ENCODE measurements at places on chromosomes 11 and 22. TPM values are rescaled to one million over a fixed set of nuclear protein-coding genes. Genes with fewer than 3 reads are reported as not detected.

DNA sequence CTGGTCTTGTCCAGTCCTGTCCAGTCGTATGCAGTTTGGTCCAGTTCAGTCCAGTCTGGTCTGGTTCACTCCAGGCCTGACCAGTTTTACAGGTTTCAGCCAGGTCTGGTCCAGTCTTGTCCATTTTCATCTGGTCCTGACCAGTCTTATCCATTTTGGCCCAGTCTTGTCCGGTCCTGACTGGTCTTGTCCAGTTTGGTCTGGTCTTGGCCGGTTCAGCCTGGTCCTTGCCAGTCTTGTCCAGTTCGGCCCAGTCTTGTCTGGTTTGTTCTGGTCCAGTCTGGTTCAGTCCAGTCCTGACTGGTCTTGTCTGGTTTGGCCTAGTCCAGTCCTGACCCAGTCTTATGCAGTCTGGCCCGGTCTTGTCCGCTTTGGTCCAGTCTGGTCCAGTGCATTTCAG lies 380.2 kb downstream of the OR4C45 start:
- DNase-seq: peak; percentile 11

DNA sequence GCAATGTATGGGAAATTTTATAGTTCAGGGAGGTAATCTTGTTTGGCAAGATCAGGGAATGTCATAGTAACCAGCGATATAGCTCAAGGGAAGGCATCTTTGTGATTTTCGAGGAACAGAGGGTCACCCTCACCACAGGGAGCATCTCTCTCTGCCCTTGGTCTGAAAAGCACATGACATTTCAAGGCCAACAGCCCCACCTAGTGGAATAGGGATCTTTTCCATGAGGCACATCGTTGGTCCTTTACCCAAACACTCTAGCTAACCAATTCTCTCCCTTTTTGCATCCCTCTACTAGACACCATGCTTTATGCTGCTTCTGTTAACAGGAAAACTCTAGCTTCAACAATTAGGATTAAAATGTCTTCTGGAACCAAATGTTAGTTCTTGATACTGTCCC lies 179.0 kb downstream of the GRM5 start:
- DNase-seq: peak; percentile 63

DNA sequence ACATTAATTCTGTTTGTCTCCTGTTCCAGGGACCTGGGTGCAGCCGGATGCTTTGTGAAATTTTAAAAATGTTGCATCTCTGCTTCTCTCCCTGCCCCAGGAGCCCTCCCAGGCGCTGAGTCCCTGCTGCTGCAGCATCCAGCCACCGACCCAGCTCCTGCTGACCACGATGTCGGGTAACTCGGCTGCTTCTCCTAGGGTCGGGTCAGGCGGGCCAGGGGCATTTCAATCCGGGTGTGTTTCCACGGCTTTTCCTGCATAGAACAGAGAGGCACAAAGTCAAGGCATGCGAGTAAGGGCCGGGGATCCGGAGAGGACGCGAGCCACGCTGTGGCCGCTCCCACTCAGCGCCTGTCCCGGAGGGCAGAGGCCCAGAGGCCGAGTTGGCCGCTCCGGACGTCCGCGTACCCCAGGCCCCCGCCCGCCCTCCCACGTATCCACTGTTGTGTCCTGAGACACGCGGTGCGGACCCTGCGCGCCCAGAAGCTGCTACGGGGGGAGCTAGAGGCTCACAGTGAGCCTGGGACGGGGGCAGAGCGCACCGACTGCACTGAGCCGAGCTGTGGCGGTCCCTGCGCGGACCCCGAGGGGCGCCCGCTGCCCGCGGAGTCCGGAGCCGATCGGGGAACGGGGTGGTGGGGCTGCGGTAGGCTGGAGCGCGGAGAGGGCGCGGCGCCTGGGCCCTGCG lies at the start of gene POU2AF3:
TSS of gene POU2AF3 (plus strand) at position 134 of the 688 bp plus-strand sequence. CDS start at position 170, 36 bp downstream.
- no peak for DNase-seq

DNA sequence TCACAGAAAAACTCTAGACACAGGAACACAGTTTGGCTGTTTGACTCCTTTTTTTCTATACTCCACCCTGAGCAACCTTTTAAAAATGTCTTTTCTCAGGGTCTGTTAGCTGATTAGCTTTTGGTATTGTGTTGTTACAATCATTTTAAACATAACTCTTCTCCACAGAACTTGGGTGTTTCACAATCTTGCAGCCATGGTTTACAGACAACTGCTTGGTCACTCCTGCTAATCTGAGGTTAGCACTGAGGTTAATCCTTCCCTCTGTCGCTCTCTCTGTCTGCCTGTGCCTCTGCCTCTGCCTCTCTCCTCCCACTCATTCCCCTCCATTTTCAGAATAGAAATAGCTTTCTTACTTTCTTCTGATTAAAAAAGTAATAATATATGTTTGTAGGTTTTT lies 62.4 kb upstream of the ZBED5 start:
- no peak for DNase-seq

CASP1 gene
- not detected for total RNA-seq

RASD2 gene
- total RNA-seq: 5.1 TPM
